ENCODE measurements at places on chromosomes 4 and X.

DNA sequence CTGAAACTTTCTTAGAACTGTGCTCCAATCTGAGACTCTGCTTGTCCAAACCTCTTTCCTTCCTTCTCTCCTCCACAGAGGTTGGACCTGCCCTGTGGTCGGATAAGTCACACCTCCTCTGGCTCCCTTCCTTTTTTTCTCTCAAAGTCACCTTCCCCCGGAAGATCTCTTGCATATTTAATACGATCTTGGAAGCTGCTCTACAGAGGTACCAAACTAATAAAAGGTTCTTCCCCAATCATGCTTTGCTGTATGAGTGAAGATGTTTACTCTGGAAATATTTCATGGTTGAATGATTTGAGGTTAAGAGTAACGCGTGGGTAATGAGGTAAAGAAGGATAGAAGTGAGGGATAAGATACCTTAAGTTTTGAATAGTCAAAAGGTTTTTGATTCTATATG lies 166.0 kb downstream of the ATG4A start:
- no peak for DNase-seq

- DNase-seq, result no peak
Observed at GRCh38 chrX:65874765-65875164, 165.1 kb downstream of the VSIG4 start.

GRCh38 chr4:658681-659667 lies 15.1 kb downstream of the ATP5ME start:
- no peak for DNase-seq

DNA sequence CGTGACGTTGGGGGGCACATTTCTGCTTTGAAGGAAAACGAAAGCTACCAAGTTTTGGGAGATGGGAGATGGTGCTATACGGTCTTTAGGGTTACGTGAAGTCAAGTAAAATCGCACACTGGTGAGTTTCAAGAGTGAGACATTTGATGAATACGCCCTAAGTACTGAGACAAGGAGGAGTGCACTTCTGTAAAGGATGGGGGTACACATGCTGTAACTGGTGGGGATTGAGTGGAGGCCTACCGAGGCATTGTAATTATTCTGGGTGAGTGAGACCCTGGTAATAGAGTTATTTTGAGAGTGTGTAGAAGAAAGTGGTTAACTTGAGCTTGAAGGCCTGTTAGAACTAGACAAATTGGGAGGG lies 536 bp downstream of the SH3BGRL start:
- no peak for DNase-seq

GRCh38 chr4:36064117-36064516 lies 180.2 kb downstream of the ARAP2 start:
- no peak for DNase-seq

DNA sequence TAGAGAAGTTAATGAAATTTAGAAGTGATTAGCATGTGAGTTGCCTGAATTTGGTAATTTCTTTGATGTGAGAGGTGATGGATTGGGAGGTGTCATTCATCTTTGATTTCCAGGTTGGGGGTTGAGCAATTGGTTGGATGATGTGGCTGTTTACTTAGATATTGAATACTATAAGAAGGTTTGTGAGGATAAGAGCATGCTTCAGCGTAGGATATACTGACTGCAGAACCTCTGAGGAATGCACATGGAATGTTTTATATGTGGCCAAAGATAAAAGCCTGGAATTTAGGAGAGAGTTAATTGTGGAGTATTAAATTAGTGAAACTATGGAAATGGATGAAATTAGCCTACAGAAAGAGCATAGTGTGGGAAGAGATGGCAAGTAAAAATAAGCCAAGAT lies 165.4 kb upstream of the MAD2L1 start:
- DNase-seq, result no peak

DNA sequence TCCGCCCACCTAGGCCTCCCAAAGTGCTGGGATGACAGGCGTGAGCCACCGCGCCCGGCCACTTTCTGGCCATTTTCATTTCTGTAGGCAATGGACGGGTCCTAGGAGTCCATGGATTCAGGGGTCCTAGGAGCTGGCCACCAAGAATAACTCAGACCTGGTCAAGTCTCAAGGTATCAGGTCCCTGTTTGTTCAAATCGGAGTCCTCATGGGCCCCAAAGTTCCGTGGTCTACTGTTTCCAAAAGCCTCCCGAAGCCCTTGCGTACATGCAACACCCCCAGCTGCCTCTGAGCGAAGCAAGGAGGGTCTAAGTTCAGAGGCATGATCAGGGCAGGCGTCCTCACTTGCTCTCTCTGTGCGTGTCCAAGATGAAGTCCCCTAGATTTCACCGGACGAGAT lies 30.1 kb downstream of the P2RY8 start:
- no peak for DNase-seq

GRCh38 chrX:82757614-82758013 lies 750.5 kb upstream of the POU3F4 start:
- DNase-seq, result no peak

DNA sequence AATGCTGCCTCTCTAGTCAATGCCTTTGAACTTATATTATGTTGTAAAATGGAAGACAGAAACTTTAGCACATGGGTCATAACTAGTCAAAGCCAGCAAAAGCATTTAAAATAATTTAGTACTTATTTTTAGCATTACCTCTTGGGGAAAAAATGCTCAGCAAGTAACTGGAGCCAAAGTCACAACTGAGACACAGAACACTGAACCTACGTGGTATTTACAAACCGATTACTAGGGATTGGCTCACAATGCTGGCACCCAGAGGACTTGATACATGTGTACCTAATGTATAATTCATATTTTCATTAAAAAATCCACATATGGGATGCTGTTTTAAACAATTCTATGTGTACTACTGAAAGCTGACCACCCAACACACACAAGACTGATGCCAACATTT lies 38.4 kb downstream of the PHKA2 start:
- DNase-seq, result no peak

DNA sequence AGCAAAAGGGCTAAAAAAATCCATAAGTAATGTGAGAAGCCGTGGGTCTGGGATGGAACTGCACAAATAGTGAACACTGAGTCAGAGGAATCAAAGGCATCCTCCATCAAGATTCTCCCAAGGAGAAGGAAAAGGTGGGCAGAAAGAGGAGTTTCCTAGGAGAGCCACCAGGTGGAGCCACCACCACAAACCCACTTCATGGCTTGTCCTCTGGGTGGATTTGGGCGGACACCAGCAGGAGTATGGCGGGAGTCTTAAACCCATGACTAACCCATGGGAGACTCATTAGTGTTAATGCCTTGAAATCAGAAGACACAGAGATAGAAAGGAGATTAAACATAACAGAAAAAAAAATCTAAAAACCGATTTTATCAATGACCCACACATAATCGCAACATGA lies 147.7 kb downstream of the SH3KBP1 start:
- no peak for DNase-seq

DNA sequence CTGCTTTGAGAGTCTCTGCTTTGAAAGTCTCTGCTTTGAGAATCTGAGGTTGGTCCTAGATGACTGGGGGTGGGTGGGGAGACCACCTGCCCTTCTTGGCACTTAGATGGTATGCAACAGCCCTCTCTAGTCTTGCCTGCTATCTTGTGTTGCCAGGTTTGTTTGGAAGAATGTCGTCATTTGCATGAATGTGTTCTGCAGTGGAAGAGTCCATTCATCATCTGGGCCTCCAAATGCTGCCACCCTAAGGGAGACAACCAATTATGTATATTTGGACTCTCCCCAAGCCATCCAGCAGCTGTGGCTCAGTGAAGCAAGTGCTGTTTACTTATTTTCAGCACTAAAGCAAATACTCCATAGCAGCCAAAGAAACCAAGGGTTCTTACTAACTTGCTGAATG lies 44.6 kb upstream of the TRPC5OS start:
- DNase-seq, result no peak

GRCh38 chrX:53714580-53715345 lies 28.2 kb upstream of the HUWE1 start:
- no peak for DNase-seq

GRCh38 chr4:110970642-110971041 lies 347.8 kb upstream of the PITX2 start:
- DNase-seq, result no peak

DNA sequence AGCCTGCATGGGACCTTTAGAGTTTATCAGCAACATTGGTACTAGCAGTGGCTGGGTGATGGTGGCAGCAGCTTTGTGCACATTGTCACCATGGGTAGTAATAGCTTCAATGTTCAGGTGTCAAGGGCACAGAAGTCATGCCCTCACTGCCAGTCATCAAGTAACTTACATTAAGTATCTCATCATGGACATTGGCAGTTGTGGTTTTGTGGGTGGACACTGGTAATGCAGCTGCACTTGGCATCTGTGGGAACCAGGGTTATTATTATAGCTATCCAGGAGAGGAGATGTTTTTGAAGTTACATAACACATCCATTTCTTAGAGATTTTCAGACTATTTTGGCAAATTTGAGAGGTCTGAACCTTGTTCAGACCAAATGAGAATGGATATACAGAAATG lies 243.2 kb upstream of the NOCT start:
- DNase-seq, result no peak

DNA sequence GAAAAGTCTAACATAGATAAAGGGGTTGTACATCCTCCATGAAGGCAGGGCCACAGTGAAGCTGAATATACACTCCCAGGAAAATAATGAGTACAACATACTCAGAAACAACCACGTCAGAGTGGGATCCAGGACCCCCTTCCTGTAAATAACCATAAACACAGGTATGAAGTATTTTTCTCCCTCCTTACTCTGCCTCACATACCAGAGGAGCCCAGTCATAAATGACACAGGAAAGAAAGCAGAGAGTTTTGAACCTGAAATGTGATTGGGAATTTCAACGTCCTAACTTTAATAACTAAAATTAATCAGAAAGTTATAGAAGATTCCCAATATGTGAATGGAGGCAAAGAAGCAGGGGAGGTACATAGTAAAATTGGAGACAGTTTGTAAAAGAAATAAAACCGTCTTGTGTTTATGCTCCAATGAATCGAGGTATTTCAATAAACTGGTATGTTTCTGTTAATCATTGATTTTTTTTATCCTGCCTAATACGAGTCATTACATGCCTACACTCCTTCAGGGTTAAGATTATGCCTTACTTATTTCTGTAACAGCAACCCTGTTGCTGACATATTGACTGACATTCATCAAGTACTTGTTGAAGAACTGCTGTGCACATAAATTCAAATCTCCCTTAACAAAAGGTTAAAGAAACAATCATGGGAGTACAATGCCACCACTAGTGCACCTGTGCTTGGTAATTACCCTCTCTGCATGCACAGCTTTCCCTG lies 431.3 kb downstream of the KCNIP4 start:
- DNase-seq, result no peak

DNA sequence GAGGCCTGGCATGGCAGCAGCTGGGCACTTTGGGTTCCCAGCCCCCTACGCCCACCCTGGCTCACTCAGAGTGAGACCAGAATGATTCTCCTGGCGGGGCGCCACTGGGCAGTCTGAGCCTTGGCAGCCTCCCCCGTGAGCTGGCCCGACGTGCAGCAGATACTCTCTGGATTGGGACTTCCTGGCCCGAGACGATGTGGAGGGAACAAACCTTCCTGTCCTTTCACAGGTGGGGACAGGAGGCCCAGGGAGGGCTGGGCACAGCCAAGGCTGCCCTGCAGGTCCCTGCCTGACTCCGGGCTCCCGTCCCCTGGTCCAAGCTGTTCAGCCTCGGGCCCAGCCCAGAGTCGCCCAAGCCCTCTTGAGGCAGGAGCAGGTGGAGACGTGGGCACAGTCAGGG lies 17.9 kb upstream of the ADD1 start:
- no peak for DNase-seq
